ENCODE measurements at places on chromosomes 4 and X. TPM values are rescaled to one million over a fixed set of nuclear protein-coding genes. Genes with fewer than 3 reads are reported as not detected.

Gene EIF4E
- total RNA-seq: 78.9 TPM

- no peak overlapping the region for H3K27ac ChIP-seq
- H3K4me3 ChIP-seq: no peak overlapping the region
- no peaks in the 10 kb centered on the region for H3K36me3 ChIP-seq
- peaks cover 2% of the 10 kb centered on the region for H3K4me1 ChIP-seq
- no peak for DNase-seq
- no peaks in the 10 kb centered on the region for H3K27me3 ChIP-seq
Measured at GRCh38 chr4:145427991-145428390, 53.7 kb upstream of the SMAD1 start.

- H3K4me1 ChIP-seq: peaks cover 15% of the 10 kb centered on the region
- no peak overlapping the region for H3K4me3 ChIP-seq
- H3K27ac ChIP-seq: no peak overlapping the region
- peaks cover 10% of the 10 kb centered on the region for H3K36me3 ChIP-seq
Measured at GRCh38 chr4:48909697-48910096, 3.1 kb upstream of the OCIAD2 start.

Gene GABRG1
- not detected for total RNA-seq

GRCh38 chrX:55663584-55663983 is 40.4 kb downstream of the FOXR2 start:
- no peaks in the 10 kb centered on the region for H3K36me3 ChIP-seq
- no peak for DNase-seq
- H3K27me3 ChIP-seq: peaks cover 3% of the 10 kb centered on the region
- no peaks in the 10 kb centered on the region for H3K4me1 ChIP-seq
- H3K4me3 ChIP-seq: no peak overlapping the region
